ENCODE measurements at places on chromosomes 2 and 18. TPM values are rescaled to one million over a fixed set of nuclear protein-coding genes. Genes with fewer than 3 reads are reported as not detected.

TMEM178A gene
- 0.43 TPM for total RNA-seq

ITGB1BP1 gene
- total RNA-seq, result 112 TPM

TMEM247 gene
- not detected for total RNA-seq

GNAL gene
- 0.25 TPM for total RNA-seq

TTN gene
- total RNA-seq, result 2.3 TPM

NETO1 gene
- total RNA-seq, result not detected

DYNAP gene
- not detected for total RNA-seq

EVX2 gene
- total RNA-seq, result not detected

CD302 gene
- total RNA-seq, result 0.50 TPM

TBR1 gene
- not detected for total RNA-seq

UGT1A8 gene
- total RNA-seq, result not detected

RASGRP3 gene
- 6.3 TPM for total RNA-seq

ASB18 gene
- not detected for total RNA-seq

PPM1B gene
- 60.9 TPM for total RNA-seq

MYCN gene
- not detected for total RNA-seq
